Effector memory CD4-positive, alpha-beta T cell (primary cell): ENCODE measurements at places on chromosomes 16 and 17.

DNA sequence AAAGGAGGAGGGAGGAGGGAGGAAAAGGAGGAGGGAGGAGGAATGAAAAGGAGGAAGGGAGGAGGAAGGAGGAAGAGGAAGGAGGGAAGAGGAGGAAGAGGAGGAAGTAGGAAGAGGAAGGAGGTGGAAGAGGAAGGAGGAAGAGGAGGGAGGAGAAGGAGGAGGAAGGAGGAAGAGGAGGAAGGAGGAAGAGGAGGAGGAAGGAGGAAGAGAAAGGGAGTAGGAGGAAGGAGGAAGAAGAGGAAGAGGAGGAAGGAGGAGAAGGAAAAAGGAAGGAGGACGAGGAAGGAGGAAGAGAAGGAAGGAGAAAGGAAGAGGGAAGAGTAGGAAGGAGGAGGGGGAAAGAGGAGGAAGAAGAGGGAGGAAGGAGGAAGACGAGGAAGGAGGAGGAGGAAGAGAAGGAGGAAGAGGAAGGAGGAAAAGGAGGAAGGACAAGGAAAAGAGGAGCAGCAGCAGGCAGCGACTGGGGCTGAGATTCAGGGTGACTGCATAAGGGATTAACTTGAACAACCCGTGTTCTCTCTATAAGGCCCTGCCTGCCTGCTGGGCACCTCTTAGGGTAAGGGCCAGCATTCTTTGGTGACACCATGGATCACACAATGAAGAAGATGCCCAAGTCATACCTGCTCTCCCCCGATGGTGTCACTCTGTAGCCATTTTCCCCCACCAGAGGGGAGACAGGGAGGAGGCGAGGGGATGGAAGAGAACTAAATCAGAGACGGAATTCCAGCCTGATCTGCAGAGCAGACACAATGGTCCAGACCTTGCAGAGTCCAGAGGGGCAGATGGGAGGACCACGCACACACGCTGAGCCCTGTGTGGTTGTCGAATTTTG is 1.4 kb upstream of the IL34 start:
- no peak for DNase-seq

DNA sequence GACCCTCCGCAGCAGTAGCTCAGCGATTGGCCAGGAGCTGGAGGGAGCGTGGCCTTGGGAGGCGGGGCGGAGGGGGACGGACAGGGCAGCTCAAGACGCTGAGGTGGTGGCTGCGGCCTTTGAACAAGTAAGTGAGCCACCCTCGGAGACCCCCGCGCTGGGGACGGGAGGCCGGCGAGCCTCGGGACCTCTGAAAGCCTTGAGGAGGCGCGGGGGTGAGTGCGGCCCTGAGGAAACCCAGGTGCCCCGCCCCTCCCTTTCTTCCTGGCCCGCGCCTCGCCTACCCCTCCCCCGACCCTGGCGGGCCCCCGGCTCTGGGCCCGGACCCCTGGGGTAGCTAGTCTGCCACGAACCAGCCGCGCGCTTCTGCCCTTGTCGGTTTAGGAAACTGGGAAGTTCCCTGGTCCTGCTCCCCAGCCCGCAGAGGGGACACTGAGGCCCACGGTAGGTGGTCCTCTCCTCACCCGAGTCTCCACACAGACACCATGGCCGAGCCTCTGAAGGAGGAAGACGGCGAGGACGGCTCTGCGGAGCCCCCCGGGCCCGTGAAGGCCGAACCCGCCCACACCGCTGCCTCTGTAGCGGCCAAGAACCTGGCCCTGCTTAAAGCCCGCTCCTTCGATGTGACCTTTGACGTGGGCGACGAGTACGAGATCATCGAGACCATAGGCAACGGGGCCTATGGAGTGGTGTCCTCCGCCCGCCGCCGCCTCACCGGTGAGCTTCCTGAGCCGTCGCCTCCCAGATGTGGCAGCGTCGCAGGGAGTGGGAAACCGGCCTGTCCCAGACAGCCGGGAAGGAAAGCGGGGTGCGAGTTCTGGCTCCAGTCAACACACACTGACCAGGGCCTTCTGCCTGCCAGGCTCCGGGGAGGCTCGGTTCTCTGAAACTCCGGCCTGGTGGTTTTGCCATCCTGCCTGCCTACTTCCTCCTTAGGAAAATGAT is at the start of gene MAPK7:
Gene MAPK7 (plus strand): TSS at position 83 of the 945 bp plus-strand sequence. CDS start 403 bp downstream, at position 486.
- DNase-seq: no peak

DNA sequence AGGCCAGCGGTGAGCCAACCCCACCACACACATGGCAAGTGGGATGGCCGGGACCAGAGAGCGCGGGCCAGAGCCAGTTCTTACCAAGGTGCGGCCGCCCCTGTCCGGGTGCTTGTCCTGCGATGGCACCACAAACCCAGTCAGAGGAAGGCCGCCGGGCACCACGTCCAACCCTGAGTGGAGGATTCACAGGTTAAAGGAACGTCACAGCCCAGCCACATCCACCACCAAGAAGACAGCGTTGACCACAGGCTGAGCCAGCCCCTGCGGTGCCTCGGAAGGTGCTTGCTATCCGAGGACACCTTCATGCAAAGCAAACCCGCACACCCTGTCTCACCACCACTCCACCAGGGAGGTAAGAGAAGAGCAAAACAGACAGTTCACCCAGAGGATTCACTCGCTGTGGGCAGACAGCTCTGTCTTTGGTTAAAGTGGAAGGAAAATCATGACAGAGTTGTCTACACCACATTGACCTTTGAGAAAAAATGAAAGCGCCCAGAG is 15.8 kb downstream of the SLX4 start:
- no peak for DNase-seq

DNA sequence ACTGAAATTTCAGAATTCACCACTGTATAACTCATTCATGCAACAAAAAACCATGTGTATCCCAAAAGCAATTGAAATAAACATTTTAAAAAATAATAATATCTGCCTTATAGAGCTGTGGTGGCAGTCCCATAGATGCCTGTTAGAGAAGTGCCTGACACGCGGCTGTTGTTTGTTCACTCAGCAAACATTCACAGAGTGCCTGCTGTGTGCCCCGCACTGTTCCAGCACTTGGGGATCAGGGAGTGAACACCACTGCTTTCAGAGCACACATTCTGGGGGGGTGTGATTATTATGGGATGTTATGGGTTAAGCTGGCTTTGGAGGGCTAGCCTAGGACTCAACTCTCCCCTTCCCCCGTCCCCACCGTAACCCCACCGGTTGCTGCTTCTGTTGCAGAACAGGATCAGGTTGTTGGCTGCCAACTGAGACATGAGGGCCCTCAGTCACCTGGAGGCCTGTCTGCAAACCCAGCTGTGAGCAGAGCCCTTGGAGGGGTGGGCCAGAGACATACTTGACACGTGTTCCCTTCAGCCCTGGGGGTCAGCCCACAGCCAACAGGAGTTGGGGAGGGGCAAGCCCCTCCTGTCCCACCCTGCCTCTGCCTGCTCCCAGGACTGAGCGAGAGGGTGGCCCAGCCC is 103.3 kb upstream of the CIBAR2 start:
- DNase-seq: no peak

DNA sequence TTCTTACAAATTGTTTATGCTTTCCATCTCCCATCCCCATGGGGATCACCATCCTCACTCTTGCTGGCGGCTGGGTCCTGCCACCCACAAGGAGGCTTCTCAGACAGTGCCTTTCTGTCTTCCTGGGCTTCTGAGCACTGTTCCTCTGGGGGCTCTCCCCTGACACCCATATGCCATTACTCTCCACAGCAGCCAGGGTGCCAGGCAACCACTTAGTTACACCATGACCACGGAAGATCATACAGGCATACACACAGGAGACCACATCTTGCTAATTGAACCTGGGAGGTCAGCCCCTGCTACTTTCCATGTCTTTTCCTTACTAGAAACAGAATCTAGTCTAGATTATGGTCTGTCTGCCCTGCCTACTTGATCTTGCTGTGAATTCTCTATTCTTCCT is 27.7 kb upstream of the HS3ST2 start:
- DNase-seq: no peak

DNA sequence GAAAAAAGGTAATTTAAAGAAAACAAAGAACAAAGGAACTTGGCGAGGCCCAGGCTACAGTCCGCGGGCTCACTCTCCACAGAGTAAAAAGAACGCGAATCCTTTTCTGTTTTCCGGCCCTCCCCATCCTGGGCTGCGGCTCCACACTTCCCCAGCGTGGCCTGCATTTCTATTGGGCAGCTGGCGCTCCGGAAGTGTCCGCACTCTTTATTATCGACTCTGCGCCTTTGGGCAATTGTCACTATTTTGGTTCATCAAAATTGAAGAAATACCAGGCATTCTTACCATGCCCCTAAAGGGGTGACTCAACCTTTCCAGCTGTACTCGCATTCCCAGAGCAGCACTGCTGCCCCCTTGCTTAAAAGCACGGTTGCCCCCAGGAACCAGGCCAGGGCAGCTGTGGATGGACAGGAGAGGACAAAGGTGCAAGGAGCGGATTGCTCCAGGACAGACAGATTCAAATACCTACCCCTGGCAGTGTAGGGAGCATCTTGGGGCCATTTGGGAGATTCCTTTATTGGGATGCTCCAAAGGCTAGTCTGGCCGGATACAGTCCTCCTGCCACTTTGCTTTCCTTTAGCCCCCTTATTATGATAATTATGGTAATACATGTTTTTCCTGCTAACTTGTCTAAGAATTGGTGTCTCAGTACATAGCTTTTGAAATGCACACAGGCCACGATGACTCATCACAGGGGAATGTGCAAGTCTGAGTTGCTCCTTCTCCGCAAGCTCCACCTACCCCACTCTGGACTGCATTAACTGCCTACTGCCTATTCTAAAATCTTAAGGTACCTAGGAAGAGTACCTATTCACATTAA is 985 bp upstream of the SLFN12 start:
- DNase-seq: no peak

GRCh38 chr17:63972796-63973195 is at the start of gene SCN4A:
TSS of gene SCN4A (minus strand) at chr17:63972918. CDS start at chr17:63972841, 77 bp downstream.
- no peak for DNase-seq

GRCh38 chr17:9517396-9517795 is 58.2 kb downstream of the STX8 start:
- no peak for DNase-seq

- DNase-seq: no peak
These were observed 49.7 kb downstream of the LYRM1 start for GRCh38 chr16:20950294-20950693.

GRCh38 chr17:8173871-8174322 is 2.3 kb downstream of the TMEM107 start:
- no peak for DNase-seq

DNA sequence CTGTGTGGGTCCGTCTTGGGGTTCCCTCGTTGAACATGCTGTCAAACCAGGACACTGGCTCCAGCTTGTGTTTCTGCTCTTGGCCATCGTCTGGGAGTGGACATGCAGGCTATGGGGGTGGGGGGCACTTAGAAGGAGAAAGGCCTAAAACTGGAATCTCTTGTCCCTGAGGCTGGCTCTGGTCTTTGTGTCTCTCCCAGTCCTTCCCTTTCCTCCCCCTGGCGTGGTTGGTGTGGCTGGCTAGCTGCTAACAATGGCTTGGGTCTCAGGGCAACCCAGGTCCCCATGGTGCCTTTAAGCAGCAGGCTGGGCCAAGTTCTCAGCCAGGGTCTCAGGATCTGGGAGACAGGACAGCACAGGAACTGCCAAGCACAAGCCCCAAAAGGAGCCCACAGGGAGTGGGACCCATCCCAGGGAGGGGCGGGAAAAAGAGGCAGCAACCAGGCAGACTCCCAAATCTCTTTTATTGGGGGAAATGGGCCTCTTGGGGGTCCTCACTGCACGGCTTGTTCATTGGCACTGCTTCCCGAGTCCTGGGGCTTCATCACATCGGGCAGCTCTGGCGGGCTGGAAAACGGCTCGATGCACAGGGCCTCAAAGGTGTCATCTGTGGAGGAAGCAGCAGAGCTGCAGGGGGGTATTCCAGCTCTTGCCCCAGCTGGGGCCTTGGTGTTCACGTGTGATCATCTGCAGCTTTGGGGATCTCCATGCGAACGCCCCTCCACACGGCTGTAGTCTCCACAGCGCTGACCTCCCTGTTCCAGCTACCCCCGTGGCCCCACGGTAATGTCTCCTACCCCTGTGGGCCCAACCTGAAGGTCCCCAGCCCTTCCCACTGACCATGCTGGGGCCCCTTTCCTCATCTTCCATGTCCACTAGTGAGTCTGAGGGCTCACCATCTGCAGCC is 5.3 kb downstream of the ELOB start:
- DNase-seq: no peak

DNA sequence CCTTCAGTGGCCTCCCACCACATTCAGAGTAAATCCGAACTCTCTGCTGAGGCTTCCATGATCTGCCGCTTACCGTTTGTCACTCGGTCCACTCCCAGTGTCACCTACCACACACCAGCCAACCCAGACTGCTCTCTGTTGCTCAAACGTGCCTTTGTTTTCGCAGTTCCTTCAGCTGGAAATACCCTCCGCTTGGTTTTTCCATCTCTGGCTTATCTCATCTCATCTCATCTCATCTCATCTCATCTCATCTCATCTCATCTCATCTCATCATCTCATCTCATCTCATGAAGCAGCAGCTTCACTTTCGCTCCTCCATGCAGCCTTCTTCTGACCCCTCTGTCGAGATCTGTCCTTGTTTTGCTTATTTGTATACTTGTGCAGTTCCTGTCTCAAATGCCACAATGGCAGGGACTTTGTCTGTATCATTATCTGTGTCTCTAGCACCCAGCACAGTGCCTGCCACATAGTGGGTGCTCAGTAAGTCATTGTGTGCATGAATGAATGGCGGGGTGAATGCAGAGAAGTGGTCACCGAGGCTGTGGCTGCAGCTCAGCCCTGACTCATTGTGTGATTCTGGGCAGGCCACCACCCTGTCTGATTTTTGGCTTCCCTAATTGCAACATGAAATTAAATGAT is 3.8 kb upstream of the SNX20 start:
- DNase-seq: peak; percentile 24

GRCh38 chr17:64458756-64459155 is 9.8 kb downstream of the MILR1 start:
- no peak for DNase-seq

DNA sequence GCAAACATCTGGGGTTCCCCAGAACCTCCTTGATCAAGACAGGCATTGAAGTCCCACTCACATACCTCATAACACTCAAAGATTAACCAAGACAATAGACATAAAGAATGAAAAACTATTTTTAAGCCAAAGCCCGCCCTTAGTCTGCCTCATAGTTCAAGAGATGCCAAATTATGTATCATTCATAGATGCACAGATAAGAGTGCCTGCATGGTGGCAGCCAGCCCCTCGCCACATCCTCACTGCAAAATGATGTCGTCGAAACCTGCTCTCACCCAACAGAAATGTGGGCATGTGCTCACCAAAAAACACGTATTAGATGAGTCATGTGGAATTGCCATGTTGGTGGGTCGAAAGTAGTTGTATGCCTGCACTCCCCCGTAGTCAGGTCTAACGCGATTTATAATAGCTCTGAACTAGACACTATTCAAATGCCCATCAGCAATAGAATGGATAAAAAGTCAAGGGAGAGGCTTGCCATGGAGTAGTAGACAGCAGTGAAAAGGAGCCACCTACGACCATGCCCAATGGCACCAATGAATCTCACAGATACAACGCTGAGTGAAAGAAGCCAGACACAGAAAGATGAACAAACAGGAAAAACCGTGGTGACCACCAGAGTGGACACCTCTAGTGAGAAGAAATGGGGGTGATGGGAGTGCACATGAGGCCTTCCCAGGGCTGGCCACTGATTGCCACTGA is 64.8 kb downstream of the C16orf95 start:
- no peak for DNase-seq

GRCh38 chr16:88533932-88534637 is 36.1 kb upstream of the ZC3H18 start:
- peak; percentile 69 for DNase-seq

GRCh38 chr17:28744104-28744971 is 527 bp downstream of the TRAF4 start:
- DNase-seq: peak; percentile 56
